Activated CD4-positive, alpha-beta memory T cell treated with anti-CD3 and anti-CD28 coated beads, Interleukin-2, amount 10 ng/mL, durations not matched to agents 7 days and 5 days (primary cell): ENCODE measurements at places on chromosomes 3 and 15. TPM values are rescaled to one million over a fixed set of nuclear protein-coding genes. Genes with fewer than 3 reads are reported as not detected.

NOX5 gene
- not detected for total RNA-seq

LAMB2 gene
- not detected for total RNA-seq

GRCh38 chr15:88834211-88834812 is 31.1 kb downstream of the ACAN start:
- peak; percentile 38 for DNase-seq

DNA sequence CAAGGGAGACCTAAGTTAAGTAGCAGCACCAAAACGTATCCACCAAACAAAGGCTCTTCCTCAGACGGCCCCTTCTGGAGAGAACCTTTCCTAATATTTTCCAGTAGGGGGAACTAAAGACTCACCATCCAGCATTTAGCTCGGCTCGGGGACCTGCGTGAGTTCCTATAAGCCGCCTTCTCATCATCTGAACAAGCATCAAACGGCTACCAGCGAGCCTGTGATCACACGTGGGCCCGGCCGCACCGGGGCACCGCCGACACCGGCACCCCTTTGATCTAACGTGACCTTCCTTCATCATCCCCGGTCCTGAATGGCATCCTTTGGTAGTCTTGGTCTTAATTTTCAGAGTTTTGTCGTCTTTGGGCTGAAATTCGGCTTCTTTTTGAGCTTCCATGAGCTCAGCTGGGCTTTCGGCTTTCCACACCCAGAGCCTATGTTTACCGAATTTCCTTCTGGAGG is 1.4 kb upstream of the ROBO2 start:
- DNase-seq: no peak

GRCh38 chr3:127763816-127764215 is 58.5 kb downstream of the MGLL start:
- DNase-seq: no peak
